ENCODE measurements at places on chromosomes 12 and 14.

GRCh38 chr12:100185361-100185894, 15.2 kb upstream of the ACTR6 start:
- DNase-seq = no peak

DNA sequence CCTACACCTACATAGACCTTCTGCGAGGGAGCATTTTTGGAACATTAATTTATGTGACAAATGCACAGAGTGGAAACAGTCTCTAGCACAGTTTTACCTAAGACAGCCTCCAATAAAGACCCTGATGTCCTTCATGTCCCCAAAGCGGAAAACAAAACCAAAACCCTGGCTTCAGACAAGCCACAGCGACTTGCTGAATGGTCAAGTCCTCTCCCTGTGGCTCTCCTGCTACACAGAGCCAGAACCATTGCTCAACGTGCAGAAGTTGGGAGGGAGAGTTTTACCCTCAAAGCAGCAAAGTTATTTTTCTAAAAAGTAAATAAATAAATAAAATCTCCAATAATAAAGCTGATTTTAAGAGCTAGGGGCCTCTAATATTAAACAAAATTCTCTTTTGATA, 135.0 kb upstream of the TMEM132C start:
- DNase-seq = no peak

GRCh38 chr12:27309293-27309994, 23.2 kb upstream of the BMAL2 start:
- no peak for DNase-seq

GRCh38 chr14:55458800-55459515, 18.5 kb upstream of the TBPL2 start:
- DNase-seq = peak; percentile 64

DNA sequence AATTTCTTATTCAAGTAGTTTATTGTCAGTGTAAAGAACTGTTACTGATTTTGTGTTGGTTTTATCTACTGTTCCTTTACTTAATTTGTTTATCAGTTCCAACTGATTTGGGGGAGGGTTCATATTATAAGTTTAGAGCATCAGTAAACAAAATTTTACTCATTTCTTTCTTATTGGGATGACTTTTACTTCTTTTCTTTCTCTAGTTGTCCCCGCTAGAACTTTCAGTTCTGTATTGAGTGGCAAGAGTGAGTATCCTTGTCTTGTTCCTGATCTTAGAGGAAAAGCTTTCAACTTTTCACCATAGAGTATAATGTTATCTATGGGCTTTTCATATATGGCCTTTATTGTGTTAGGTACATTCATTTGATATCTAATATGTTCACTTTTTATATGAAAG, 584.1 kb downstream of the LRFN5 start:
- no peak for DNase-seq

DNA sequence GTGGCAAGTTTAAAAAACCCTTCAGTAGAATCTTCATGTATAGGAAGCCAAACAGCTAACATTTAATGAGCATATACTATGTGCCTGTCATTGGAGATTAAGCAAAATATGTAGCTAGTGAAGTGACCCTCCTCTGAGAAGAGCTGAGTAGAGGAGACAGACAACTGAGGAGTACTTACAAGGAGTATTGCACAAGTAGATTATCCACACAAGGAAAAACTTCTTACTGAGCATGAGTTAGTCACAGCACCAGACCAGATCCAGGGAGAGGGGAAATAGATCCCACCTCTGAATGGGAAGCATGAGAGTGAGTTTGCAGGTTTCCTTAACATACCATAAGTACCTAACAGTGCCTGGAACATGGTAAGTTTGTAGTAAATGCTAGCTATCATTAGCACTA, 33.0 kb downstream of the FRMD6 start:
- no peak for DNase-seq

- no peak for DNase-seq
These were observed 34.8 kb downstream of the PTHLH start for GRCh38 chr12:27937768-27938167.

- DNase-seq = no peak
These were observed 174.1 kb upstream of the RMST start for GRCh38 chr12:97288531-97288930.

- no peak for DNase-seq
These were observed 187.6 kb upstream of the C14orf180 start for GRCh38 chr14:104392001-104392395.

DNA sequence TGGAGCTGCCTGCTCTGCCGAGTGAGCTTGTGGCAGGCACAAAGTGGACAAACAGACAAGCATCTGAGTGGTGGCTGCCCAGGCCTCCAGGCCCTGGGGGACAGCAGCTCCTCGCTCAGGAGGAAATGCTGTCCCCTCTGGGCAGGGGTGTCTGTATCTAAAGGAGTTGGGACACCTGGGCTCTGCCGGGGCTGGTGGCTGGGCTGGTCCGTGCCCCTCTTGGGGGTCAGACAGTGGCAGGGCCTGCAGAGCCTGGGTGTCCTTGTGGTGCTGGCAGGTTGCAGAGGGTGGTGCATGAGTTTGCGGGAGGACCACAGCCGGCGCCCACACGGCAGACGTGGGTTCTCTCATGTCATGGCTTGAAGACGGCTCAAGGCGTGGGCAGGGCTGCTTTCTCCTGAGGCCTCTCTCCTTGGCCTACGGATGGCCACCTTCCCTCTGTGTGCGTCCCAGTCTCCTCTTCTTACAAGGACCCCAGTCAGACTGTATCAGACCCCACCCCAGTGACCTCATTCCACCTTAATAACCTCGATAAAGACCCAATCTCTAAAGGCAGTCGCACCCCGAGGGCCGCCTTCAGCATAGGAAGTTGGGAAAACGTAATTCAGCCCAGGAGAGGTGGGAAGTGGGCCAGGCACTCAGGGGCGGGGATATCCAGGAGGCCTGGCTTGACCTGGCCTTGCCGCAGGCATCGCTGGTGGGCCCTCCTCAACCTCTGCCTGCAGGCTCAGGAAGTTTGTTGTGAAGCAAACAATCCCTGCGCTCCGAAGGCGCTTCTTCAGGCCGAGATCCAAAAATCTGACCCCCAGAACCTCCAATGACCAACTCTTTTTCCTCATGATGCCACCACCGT, 110.0 kb downstream of the KIF26A start:
- no peak for DNase-seq

All from GM06990 (cell line).